ENCODE measurements at places on chromosomes 4 and X.

DNA sequence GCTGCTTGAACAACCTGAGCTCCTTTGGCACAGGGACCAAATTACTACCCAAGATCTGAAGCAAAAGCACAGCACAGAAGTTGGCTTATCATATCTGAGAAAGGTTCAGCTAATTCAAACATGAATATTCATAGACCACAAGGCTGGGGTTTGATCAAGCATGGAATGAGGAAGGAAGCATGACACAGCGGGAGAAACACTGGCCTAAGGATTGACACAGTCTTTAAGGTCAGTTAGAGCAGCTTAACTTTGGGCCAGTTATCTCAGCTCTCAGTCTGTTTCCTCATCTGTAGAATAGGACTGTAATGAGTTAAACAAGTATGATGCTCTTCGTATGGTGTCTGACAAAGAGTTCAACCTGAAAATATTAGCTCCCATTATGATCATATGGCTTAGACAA is 88.5 kb upstream of the CBR4 start:
- no peak for DNase-seq

DNA sequence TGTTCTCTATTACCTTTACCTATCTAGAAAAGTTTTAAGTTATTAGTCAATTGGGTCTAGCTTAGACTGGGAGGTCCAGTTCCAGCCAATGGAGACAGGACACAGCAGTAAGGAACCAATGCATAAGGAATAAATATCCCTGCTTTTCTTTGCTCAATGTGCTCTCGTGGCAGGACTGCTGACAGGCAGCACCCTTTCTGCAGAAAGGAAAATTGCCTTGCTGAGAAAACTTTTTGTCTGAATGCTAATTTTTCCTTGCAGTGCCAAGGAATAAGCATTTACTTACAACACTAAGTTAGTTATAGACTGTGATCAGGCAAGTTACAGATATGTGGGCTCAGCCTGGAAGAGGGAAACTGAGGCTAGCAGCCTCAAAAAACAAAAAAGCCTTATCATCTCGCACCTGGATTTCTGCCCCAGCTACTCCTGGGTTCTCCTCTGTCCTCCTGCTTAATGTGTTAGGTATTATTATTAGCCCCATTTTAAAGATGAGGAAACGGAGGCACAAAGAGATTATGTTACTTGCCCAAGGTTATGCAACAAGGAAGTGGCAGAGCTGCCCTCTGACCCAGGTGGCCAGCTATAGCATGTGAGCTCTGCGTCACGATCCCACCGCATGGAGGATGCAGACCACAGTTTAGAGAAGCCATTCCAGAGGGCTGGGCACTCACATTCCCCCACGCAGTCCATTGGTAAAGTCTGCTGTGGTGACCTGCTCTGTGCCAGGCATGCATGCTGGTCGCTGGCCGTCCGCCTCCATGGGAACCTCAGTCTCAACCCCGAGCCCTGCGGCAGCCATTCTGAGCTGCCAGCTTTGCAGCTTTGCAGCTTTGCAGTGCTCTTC is 40.5 kb upstream of the C4orf50 start:
- no peak for DNase-seq

- DNase-seq = no peak
These were observed 165.1 kb downstream of the TSPAN5 start for GRCh38 chr4:98493296-98493695.

- DNase-seq = no peak
These were observed 141.6 kb downstream of the SPATA18 start for GRCh38 chr4:52192721-52193135.

DNA sequence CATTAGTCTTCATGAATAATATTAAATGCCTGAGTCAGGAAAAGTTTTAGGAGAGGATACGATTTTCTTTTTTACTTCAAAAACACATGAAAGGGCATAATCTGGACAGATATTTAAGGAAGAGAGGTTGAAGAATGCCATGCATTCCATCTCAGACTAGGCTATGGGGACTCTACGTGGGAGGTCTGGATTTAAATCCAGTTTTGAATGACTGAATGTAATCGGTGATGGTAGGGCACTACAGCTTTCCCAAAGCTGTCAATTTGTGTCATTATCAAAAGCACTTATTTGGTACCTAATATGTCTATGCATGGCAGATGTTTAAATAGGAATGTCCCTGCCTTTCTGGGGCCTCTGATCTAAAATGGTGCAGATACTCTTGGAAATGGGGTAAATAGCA is 59.3 kb upstream of the RPL34 start:
- DNase-seq = no peak

DNA sequence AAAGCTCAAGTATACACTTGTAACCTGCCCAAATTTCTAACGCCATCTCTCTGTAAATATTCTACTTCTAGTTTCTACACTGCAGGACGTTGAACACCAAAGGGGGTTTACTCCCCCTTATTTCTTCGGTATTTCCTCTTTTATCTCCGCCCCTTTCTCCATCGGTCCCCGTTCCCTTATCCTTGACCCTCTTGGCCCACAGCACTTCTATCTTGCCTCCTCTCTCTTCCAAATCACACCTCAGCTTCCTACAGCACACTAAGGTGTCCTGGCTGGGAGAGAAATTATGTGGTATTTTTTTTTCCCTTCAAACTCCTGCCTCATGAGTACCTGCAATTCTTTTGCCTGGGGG is 715 bp downstream of the ZMAT1 start:
- DNase-seq = no peak

GRCh38 chr4:76952656-76953582 is 3.4 kb downstream of the SEPTIN11 start:
- no peak for DNase-seq

DNA sequence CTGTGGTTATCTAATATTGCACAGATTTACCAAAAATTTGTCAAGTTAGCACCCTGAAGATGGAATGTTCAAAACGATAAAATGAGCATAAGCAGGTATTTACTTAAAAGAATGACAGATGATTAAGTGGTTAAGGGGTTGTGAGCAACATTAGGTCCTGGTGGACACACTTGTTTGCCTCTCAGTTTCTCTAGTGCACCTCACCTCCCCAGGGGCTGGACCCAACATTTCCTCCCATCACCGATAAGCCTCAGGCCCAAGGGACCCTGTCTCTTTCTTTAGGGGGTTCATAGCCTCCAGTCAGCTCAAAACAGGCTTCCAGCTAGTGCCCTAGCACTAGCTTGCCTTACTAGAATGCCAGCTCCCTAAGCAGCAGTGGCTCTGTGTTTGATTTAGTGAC is 88.0 kb downstream of the ATP11C start:
- no peak for DNase-seq

DNA sequence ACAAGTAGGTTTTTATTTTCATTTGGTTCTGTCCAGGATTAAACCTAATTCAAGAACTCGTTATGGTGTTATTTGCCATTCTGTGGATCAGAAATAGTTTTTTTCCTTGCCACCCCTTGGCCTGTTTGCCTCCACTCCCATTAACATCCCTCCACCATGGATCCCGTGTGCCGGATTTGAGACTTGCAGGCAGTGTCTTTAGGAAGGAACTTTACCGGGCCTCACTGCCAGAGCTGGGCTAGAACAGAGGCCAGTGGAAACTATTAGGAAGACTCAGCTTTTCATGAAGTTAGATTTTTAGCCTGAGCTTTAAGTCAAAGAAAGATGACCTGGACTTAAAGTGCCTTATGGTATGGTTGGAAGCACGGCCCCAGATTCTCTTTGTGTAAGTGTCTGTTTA is 2.4 kb downstream of the KLHL2 start:
- no peak for DNase-seq

- DNase-seq = no peak
These were observed 1.9 kb upstream of the PPP3CA start for GRCh38 chr4:101348995-101349800.

DNA sequence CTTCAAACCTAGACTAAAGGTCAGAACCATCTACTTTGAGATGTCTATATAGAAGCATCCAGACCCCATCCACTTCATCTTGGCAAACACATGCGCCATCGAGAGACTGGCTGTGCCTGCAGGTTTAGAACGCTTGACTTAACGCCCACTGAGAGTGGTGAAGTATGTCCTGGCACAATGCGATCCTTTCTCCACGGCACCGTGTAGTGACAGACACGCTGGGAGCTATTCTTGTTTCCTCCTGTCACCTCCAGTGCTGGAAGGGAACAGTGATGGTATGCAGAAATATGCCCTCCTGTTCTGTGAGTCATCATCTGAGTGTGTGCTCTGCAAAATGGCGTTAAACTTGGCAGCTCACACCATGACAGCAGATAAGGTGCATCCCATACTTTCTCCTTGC is 330.2 kb downstream of the NLGN4X start:
- DNase-seq = no peak

DNA sequence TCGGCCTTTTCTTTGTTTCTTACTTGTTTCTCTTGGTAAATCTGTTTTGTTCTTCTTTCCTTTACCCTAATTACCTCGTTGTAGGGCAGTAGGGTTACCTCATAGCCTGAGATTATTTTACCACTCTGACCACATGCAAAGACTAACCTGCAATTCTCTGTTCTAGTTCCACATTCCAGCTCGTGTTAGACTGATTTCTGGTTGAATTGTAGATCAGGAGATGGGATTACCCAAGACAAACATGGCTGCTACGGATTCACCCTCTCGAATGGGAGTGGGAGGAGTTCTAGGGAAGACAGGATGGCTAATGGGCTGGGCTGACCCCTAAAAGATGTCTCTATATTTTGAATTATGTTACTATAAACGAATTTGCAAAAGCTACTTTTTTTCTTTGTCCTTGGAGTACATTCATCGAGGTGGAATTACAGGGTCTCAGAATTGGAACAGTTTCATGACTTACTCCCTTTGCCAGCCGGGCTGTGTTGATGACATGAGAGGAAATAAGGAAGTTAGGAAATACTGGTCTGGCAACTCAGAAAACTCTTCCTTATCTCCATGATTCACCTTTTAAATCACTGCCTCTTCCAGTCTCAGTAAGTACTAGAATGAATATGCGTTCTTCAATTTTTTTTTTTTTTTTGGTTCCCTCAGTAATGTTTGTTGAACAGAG is 36.7 kb upstream of the FBXW7 start:
- DNase-seq = no peak

DNA sequence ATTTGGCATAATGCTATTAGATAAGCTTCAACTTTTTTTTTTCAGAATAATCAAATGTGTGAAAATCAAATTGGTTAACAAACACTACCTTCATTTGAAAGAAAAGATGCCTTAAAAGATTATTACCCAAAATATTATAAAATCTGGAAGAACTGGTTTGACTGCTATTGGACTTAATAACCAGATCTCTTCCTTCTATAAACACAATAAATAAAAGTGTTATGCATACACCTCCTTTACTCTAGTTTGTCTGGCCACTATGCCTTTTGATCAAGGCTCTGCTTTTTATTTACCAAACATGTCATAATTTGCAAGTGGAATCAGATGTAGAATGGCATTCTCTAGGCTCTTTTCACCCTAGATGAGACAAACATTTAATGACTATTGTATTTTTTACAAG is 897.3 kb upstream of the EPHA5 start:
- no peak for DNase-seq

GRCh38 chrX:38870361-38870895 is 69.2 kb downstream of the MID1IP1 start:
- DNase-seq = no peak

DNA sequence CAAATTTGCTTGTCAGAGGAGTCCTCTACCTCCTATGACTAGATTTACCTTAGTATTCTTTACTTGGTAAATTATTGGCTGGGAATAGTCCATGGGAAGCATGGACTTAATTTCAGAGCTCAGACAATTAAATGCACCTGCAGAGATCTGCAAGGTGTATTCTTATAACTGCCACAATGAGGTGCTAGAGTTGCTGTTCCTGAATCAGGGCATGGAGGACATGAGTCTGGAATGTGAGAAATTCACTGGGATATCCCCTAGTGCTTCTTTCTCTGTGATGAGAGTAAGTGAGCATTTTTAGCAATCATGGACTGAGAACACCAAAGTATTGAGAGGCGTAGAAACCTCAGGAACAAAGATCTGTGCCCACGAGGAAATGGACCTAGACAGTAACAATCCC is 32.9 kb upstream of the GRID2 start:
- DNase-seq = no peak

- no peak for DNase-seq
These were observed 9.1 kb upstream of the MAGIX start for GRCh38 chrX:49153467-49153866.

DNA sequence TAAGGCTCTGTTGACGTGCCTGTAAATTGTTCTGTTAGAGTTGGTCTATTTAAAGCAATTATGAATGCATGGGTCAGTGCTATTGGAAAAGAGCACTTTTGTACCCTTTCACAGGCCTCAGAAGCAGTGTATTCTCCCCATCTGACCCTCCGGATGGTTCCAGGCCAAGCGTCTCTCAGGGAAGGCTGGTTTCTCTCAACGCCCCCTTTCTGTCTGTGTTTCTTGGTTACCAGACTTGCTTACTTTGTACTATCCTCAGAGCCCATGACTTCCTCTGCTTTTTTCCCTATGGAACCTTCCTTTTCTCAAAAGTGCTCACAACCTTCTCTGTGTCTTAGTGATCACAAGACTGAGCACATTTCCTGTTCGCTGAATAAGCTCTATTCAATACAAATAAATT is 559.3 kb upstream of the ZFP42 start:
- DNase-seq = no peak

DNA sequence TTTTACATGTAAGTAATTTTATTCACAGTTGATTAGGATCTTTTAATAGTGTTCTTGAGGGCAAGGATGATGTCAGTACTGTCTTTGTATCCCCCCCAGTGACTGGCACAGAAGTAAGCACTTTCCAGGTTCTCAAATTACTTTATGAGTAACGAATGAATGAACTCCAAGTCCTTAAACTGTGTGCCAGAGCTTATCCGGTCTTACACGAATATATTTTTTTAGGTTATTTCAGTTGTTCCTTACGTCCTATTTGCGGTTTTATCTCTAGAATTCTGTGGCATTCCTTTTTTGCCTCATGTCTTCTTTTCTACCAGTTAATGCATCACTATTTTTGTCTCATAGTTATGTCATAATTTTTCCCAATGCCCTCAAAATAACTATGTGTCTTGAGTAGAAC is 106.9 kb upstream of the MID1IP1 start:
- no peak for DNase-seq

GRCh38 chrX:97691901-97692455 is 808.3 kb downstream of the RPA4 start:
- DNase-seq = no peak

GRCh38 chr4:8652181-8653078 is 59.9 kb downstream of the CPZ start:
- DNase-seq = no peak

- DNase-seq = no peak
These were observed 8.9 kb upstream of the PHKA2 start for GRCh38 chrX:18992829-18993228.

DNA sequence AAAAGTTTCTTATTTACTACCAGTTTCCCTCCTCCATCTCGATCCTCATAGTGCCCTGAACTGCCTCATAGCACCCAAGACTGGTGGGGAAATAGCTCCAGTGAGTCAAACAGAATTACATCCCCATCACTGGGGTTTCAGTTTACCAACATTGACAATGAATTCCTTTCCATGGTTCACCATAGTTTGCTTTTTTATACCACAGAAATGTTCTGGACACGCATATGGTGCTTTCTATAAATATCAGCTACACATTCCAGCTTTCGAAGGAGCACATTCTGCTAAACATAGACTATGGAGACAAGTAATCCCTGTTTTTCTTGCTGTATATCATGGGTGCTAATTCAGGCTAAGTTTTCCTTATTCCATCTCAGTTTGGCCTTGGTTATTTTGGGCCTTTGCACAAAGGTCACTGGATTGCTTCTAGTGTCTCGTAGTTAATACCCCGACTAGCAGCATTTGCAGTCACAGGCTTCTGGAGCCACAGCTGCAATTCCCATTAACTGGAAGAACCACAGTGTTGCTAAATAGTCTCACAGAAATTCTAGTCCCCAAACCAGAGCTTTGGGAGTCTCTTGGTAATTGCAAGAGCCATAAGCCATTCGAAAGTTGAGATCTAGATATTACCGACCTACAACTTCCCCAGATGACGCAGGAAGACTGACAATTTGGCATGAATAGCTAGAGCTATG is 53.4 kb upstream of the TRPC3 start:
- DNase-seq = no peak

All from T follicular helper cell (primary cell).